ENCODE measurements at places on chromosomes 5 and 9.

GRCh38 chr9:69888856-69889585, 68.4 kb downstream of the CFAP95 start:
- no peak for DNase-seq

DNA sequence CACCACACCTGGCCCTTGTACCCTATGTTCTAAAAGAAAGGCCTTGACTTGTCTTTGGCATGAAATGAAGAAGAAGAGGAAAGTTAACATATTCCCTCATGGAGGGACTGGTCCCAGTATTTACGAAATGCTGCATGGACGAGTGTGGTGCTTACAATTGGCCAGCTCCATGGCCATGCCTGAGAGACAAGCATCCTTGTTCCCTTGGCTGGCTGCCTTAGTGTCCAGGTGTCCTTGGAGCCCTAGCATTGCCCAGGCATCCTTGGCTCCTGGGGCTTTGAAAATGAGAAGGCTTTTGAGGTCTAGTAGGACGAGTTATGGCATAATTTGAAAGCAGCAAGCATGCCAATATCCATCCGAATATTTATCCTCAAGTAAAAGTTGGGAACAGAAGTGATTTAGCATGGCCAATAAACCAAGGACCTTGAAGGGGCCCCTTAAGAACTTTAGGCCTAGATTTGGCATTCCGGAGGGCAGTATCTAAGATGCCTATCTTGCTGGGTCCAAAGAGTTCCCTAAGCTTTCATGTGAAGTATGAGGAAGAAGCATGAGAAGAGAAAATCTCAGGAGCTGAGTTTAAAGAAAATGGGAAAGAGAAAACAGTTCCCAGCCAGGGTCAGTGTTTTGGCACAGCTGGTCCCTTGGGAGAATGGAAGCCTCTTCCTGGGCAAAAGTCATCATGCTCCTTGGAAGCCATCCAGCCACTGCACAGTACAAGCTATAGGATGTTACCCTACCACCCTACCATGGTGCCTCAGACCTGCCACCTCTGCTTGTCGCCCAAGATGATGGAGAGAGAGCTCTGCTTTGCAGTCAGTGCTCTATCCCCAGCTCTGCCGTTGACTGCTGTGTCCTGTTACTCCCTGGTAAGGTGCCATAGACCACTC, 91.0 kb downstream of the AOPEP start:
- DNase-seq: no peak

GRCh38 chr5:171952021-171952420, 54.4 kb downstream of the FBXW11 start:
- DNase-seq: no peak

DNA sequence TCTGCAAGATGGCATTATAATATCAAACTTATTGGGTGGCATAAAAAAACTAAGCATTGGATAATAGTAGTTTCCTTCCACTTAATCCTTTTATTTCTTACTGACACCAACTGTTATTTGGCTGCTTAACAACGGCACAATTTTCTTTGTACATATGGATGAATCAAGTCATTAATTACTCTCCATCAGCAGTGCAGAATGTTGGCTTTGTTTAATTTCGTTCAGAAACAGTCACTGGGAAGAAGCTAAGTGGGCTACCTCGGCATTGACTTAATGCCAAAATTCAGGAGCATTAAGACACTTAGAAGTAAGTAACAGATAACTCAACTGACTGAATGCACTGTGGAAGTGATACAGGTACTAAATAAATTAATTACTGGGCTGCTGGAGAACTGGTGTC, 460.4 kb downstream of the CTNND2 start:
- DNase-seq: no peak

DNA sequence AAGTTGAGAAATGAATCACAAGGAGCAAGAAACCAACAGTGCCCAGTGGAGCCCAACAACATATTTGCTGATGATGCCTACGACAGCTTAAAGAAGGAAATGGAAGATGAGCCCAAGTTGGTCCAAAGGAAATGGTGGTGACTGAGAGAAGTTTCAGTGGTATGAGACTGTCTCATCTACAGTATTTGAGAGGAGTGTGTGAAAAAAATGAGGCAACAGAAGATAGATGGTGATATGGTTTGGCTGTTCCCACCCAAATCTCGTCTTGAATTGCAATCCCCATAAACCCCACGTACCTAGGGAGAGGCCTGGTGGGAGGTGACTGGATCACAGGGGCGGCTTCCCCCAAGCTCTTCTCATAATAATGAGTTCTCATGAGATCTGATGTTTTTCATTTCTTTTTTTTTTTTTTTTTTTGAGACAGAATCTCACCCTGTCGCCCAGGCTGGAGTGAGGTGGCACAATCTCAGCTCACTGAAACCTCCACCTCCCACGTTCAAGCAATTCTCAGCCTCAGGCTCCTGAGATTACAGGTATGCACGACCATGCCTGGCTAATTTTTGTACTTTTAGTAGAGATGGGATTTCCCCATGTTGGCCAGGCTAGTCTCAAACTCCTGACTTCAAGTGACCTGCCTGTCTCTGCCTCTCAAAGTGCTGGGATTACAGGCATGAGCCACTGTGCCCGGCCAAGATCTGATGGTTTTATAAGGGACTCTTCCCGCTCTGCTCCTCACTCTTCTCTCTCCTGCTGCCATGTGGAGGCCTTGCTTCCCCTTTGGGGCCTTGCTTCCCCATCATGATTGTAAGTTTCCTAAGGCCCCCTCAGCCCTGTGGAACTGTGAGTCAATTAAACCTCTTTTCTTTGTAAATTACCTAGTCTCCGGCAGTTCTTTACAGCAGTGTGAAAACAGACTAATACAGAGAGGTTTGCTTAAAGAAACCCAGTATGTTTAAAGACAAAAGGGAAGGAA, 30.2 kb downstream of the EFCAB9 start:
- DNase-seq: peak; percentile 23

DNA sequence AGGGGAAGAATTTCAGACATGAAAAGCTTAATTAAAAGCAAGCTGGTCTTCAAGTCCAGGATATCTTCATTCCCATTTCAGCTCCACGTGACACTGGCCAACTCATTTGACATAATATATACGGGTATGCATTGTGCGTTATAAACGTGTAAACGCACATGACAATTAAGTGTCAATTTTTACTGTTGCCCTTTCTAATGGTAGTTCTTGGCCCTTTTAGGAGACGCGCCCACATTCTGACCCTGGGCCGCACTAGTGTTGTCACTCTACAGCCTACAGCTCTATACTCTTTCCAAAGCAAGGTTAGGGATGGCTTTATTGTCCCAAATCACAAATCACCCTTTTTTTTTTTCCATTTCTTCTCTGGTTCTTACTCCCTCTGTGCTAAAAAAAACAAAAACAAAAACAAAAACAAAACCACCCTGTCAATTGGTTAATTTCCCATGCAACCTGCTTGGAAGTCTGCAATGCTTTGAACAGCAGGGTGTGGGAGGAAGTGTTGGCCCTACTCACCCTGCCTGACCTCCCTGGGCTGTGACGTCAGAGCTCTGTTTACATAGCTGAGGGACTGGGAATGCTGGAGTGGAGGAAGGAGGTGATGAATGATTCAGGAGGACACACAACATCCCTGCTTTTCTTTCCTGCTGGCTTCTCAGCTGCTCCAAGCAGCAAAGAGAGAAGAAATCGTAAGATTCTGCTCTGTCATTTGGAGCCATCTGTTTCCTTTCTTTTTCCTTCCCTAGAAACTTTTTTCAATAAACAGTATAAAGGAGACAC, 19.3 kb downstream of the RFK start:
- no peak for DNase-seq

DNA sequence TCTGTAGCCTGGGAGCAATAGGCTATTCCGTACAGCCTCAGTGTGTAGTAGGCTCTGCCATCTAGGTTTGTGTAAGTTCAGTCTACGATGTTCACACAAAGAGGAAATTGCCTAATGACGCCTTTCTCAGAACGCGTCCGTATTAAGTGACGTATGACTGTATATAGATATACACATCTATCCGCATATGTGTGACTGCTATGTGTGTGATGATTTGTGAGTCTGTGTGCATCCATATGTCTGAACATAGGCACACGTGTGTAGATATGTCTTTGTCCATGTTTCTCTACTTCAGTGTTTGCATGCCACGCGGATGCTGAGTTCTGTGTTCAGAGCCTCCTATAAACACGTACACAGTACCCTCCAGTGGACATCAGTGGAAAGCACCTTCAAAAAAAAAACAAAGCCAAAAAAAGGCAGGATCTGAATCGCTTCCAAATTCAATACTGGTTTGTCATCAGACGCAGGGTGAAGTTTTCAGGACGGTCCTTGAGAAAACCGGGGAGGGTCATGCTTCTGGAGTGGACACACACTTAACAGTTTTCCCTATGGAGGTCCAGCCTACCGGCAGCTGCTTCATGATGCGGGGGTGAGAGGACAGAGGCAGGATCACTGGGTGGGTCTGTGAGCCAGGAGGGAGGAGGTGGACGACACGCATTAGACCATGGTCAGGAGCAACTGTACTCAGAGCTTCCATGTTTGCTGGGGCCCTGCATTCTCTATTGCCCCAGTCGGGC, 29.5 kb upstream of the ALDH1B1 start:
- DNase-seq: peak; percentile 37

DNA sequence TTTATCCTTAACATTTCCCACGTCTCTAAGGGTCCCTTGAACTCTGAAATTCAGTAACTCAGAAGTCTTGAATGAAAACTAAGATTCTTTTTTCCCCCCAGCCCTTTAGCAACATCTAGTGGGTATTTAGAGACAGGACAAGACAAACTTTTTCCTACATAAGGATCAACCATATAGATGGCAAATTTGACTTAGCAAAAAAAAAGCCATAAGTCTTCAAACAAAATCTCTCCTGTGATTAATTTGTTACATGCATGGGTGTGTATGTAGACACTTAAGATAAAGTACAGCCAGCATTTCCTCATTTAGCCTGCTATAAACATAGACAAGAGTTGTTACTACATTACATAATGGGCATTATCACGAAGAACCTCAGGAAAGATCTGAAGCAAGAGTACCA, 29.1 kb upstream of the ANKRD31 start:
- no peak for DNase-seq

DNA sequence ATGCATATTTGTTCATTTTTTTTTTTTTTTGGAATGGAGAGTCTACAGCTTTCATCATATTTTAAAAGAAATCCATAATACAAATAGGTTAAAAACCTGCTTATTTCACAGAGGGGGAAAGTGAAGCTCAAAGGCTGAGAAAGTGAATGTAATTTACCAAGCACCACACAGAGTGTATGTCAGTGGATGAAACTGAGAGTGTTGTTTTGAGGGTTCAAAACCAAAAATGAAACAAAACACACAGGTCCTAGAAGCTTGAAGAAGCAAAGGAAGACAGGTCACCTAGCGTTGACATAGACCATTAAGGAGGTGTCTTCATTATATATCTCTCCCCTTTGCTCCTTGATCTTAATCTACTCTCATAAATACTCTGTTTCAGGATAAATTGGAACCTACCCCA, 7.5 kb downstream of the NMUR2 start:
- DNase-seq: no peak

- no peak for DNase-seq
Measured at GRCh38 chr9:107119735-107120134, 163.3 kb upstream of the RAD23B start.

DNA sequence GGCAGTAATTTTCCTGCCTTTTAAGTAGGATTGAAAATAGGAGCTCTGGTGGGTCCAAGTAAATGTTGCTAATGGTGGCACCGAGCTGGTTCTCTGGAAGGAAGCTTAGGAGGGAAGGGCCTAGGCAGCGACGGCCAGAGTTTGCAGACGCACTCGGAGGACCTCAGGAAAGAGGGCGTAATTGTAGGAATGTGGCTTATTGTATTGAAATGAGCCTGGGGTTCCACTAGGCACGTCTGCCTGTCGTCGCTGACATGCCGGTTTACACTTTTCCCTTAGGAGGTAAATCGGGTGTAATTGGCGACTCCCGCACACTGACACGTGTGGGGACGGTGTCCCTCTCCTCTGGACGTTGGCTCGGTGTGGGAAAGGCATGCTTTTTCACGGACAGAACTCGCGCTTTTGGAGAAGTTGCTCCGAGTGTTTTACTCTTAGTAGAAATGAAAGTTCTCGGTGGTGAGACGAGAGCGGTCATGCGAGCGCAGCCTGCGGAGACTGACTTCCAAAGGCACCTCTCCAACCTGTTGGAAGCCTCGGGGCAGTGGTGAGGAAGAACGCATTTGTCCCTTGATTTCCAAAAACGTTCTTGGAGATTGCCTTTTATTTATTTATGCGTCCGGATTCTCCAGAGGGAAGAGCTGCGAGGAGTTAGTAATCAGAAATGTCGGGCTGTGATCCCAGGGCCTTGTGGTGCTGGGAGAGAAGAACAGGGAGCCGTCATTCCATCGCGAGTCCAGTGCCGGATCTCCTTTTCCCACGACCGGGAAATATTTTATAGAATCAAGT, 1.3 kb downstream of the NR4A3 start:
- DNase-seq: no peak

- no peak for DNase-seq
Measured at GRCh38 chr9:3136686-3137346, 292.9 kb upstream of the PUM3 start.

DNA sequence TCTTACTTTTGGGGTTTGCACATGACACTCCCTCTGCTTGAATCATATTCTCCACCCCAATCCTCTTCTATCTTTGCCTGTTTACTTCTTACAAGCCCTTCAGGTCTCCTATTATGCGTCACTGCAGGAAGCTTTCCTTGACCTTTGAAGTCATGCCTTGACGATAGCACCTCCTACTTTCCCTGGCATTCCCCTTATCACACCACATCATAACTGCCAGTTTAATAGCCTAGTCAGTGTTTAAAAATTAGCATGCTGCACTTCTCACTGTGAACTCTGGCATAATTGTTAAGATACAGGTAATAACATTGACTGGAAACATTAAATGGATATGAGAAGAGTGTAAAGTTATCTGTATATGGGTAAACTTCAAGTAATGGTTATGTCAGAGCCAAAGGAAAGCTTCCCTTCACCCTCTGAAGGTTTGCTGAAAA, 37.1 kb upstream of the CEP120 start:
- DNase-seq: no peak

- no peak for DNase-seq
Measured at GRCh38 chr5:90709323-90710155, 150.9 kb downstream of the ADGRV1 start.

DNA sequence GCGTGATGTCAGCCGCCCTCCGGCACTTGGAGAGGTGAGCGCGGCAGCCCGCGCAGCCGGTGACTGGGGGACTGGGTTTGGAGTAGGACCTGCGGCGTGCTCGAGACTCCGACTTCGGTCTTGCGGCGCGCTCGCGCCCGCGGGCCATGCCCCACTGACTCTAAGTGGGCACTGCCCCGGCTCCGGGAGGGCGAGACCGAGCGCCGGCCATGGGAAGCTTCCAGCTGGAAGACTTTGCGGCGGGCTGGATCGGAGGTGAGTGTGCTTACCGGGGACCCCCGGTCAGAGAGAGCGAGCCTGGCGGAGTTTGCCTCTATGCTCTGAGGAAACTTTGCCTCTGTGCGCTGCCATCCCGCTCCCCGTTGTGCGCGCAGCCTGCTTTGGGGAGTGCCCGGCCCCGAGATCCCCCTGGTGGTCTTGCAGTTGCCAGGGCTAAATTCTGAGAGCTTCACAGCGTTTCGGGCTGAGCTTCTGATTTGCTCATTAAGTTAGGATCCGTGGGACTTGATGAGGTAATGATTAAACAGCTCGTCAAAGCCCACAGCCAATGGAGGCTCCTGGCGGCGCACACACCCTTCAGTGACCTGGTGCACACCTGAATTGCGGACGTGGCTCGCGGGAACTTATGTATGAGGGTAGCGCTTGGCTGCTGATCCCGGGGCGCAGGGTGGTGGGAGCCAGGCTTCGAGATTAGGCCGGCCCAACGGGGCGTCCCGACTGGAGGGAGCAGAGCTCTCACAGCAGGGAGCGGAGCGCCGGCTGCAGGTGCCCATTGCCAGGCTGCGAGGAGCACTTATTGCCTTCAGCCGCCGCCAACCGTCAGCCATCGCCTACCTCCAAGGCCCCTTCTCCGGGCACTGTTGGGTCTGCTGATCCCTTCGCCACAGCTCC, at the start of gene SLC25A48:
TSS of gene SLC25A48 (plus strand) at position 25 of the 891 bp plus-strand sequence. CDS start at position 210, 185 bp downstream.
- DNase-seq: peak; percentile 18

GRCh38 chr5:117539692-117540091, 965.1 kb upstream of the SEMA6A start:
- no peak for DNase-seq
